OCI-LY7 (cell line): ENCODE measurements at places on chromosomes 16 and 17.

DNA sequence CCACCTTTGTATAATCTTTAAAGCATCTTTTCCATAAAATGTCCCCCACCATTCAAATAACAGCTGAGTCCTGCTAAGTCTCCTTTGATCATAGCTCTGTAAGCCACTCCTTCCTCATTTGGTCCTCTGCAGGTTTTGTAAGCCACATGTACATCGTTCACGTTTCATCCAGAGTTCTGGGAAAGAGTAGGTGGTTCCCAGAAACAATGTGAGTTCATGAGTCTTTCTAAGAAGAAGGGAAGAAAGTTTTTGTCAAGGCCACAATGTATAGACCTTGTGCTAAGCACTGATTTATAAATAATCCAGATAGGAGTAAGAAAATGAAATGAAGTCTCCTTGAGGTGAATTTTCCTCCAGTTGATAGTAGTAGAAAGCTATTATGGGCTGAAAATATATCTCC lies 8.7 kb upstream of the ANKS4B start:
- no peak for DNase-seq

- DNase-seq, result no peak
Measured at GRCh38 chr16:4660454-4661007, 32.8 kb upstream of the NUDT16L1 start.

GRCh38 chr17:27800522-27800921 lies at the start of gene NOS2:
Gene NOS2, minus strand, starts transcription at chr17:27800529. Its CDS starts 1,720 bp downstream, at chr17:27798809.
- DNase-seq, result no peak

GRCh38 chr16:29643596-29643995 lies 19.5 kb upstream of the SPN start:
- DNase-seq, result no peak

- no peak for DNase-seq
Measured at GRCh38 chr17:66549311-66549704, 246.9 kb downstream of the PRKCA start.

- no peak for DNase-seq
Measured at GRCh38 chr16:88865310-88865709, 1.1 kb downstream of the PABPN1L start.

DNA sequence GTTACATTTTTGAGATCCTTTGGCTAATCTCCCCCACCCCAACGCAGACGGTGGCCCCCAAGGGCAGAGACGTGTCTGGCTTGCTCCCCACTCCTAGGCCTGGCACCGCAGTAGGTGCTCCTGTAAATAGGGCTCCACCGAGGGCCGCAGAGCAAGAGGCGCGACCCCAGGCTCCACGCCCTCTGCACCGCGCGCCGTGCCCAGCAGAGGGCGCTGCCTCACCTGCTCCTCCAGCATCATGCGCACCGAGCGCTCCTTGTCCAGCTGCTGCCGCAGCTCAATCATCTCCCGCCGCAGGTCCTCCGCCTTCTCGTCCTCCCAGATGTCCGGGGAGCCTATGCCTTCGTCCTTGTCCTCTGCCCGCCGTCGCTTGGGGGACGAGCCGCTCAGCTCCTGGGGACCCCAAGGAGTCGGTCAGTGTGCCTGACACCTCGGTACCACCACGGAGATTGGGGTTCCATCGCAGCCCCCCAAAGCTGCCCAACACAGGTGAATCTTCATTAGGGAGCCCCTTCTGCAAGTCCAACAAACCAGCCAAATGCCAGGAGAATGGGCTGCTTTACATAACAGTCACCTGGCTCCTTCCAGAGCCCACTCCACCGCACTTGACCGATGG lies 11.2 kb downstream of the TFAP4 start:
- DNase-seq, result peak; percentile 20

- DNase-seq, result peak; percentile 44
Measured at GRCh38 chr16:70267516-70267915, 15.8 kb upstream of the EXOSC6 start.

- DNase-seq, result no peak
Measured at GRCh38 chr17:74325743-74326379, at the start of gene KIF19. Gene KIF19, plus strand, starts transcription at chr17:74326226. Its CDS starts 124 bp downstream, at chr17:74326350.

GRCh38 chr17:81424151-81425017 lies 29.1 kb downstream of the BAHCC1 start:
- no peak for DNase-seq

DNA sequence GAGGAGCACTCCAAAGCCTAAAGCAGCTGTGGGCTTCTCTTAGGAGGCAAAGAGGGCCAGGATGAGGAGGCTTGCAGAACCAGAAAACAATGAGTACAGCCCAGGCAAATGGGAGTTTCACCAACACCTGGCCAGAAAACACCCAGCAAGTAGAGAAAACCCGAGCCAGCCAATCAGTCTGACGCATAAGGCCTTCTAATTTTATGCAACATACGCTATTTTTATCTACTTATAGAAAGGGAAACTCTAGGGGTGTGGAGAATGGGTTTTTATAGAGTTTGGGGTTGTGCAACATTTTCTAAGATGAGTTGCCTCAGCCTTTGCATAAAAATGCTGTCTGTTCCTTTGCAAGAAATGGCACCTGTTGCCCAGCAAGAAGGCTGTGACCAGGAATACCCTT lies 529.0 kb upstream of the CDH5 start:
- DNase-seq, result peak; percentile 4

GRCh38 chr16:14070877-14071575 lies at the start of gene MRTFB:
Gene MRTFB, plus strand, starts transcription at chr16:14071319. Its CDS starts 69,288 bp downstream, at chr16:14140607.
- peak; percentile 82 for DNase-seq

GRCh38 chr16:27745348-27745747 lies 195.4 kb downstream of the KATNIP start:
- no peak for DNase-seq

GRCh38 chr17:33434841-33435240 lies 141.7 kb upstream of the ASIC2 start:
- no peak for DNase-seq

DNA sequence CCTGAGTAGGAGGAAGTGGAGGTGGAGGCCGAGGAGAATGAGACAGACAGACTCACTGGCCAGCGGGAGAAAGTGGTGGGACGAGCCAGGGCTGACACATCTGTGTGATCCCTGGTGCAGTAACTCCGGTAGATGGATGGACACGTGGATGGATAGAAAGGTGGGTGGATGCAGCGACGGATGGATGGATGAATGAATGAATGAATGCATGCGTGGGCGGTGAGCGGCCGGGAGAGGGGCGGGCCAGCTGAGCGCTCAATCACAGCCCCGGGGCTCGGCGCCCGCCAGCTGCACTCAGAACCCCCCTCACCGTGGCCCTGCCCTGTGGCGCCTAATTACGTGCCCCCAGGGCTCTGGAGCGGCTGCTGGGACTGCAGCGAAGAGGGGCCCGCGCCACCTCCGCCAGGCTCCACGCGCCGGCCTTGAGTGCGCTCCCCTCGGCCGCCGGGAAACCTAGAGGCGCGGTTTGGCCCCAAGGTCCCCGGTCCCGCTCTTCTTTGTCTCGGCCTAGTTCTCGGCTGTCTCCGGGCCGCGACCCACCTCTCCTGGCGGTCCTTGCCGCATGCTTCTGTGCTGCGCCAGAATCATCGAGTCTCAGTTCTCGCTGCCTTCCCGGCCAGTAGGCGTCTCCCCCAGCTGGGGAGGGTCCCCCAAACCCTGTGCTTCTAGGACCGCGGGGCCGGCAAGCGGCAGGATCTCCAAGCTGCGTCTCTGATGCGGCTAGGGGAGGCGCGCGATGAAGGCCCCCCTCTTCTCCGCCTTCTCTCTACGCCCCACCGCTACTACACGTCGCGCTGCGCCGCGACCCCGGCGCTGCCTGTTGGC lies 41.0 kb downstream of the RAI1 start:
- DNase-seq, result no peak

GRCh38 chr16:12410837-12411490 lies 392.7 kb downstream of the CPPED1 start:
- DNase-seq, result peak; percentile 77

DNA sequence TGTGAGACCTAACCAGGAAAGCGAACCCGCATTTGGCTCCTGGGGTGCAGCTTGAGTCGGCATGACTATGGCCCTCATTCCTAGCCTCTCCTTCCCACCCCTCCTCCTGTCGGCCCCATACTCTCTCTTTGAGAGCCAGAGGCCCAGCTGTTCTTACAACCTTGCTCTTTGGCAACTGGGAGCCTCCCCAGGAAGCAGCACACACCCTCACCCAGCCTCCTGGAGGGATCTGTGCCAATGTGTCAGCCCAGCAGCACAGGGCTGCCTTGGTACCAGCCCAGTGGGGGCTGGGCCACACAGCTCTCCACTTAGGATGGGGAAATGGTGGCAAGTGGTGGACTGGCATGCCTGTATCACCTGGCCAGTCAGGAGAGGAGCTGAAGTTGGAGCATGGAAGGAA lies 70.3 kb upstream of the LGALS9 start:
- DNase-seq, result no peak

GRCh38 chr17:66347661-66348514 lies 45.5 kb downstream of the PRKCA start:
- DNase-seq, result no peak

- peak; percentile 2 for DNase-seq
Measured at GRCh38 chr17:27423651-27424050, 32.6 kb upstream of the KSR1 start.

GRCh38 chr17:20995873-20996723 lies 46.7 kb downstream of the USP22 start:
- no peak for DNase-seq

DNA sequence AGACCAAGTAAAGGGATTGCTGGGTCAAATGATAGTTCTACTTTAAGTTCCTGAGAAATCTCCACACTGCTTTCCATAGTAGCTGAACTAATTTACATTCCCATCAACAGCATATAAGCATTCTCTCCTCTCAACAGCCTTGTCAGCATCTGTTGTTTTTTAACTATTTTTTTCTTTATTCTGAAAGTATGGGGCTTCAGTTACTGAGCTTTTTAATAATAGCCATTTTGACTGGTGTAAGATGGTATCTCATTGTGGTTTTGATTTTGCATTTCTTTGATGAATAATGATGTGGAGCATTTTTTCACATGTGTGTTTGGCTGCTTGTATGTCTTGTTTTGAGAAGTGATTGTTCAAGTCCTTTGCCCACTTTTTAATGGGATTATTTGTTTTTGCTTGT lies 2.5 kb downstream of the KRTAP2-2 start:
- no peak for DNase-seq

DNA sequence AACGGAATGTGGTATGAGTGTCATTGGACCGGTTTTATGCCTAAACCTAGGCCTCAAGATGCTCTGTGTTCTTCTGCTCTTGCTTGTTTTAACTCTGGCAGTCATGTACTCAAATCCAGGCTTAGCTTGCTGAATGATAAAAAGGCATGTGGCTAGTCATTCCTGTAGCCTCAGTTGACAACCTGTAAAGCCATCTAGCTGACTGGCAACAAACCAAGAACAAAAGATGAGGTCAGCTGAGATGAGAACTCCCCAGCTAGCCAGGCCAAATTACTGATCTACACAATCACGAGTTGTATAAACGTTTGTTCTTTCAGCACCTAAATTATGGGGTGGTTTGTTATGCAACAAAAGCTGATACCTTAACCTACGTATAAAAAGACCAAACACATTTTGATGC lies 1406.0 kb upstream of the CDH8 start:
- no peak for DNase-seq

GRCh38 chr17:74274060-74274708 lies at the start of gene DNAI2:
Gene DNAI2, plus strand, starts transcription at chr17:74274234. Its CDS starts 7,584 bp downstream, at chr17:74281818.
- DNase-seq, result no peak

DNA sequence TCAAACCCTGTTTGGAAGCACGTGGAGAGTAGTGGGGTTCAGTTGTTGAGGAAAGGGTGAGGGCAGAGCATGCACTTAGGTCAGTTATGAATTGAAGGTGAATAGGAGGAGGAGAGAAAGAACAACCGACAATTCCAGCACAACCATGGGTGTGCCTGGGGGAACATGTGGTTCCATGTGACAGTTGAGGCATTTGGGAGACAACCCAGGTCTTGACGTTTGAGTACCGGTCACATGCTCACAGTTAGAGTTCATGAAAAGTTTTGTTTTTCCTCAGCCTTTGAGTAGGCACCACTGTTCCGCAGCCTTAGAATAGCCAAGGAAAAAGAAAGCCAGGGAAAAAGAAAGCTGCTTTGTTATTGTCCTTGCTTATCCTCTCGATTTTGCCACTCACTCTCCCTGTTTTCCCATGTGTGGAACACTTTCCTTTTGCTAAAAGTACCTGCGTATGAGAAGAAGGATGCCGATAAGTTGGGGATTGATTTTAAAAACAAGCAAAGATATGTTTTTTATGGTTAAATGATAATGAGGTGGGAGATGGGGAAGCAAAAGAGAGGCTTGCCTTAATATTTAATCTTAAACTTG lies 25.6 kb upstream of the ABCC11 start:
- DNase-seq, result no peak

- peak; percentile 30 for DNase-seq
Measured at GRCh38 chr16:71846431-71846830, 655 bp downstream of the ATXN1L start.

DNA sequence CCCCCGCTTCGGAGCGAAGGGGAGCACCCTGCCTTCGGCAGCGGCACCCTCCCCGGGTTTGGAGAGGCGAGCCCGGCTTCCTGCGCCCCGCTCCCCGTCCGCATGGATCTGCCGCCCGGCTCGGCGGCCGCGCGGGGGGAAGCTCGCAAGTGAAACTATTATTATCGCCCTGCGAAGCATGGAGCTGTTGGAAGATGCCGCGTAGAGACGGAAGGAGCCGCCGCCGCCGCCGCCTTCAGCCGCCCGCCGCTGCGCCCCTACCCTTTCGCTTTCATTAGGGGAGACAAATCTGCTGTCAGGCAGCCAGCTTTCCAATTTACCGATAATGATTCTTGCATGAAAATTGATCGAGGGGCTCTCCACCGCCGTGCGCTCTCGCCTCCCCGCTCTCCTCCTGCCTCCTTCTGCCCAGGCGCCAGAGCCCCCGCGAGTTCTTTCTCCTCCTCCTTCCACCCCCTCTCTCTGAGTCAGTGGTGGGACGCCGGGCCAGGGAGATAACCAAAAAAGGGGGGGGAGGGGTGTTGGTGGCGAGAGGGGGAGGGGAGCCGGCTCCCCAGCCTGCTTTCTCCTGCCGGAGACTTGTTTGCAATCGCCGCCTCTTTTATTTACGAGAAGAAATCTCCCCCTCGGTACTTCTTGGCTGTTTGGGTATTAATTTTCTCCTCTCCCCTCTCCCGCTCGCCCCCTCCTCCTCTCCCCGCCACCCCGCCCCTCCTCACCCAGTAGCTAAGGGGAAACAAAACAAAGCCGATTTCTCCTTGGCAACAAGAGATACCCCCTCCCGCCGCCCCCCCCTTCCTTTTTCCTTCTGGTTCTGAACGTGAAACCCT lies 58.0 kb upstream of the GSE1 start:
- DNase-seq, result peak; percentile 53

DNA sequence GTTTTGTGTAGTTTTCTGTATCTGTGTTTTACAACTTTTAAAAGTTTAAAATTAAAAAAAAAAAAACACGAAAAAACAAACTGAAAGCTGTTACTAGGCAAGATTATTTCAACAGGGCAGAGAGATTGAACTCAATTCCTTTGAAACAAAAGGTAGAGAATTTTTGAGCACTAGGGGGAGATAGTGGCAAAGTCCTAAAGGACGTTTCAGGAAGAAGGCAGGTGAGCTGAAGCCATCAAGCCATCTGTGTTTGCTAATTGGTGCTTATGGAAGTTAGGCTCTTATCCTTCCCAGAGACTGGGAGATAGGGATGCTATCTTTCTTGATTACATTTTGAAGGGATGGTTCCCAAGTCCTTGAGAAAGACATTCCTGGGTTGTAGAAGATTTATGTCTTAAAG lies 70.6 kb upstream of the CLEC3A start:
- DNase-seq, result peak; percentile 33
